ENCODE measurements at places on chromosomes 6 and 20. TPM values are rescaled to one million over a fixed set of nuclear protein-coding genes. Genes with fewer than 3 reads are reported as not detected.

DNA sequence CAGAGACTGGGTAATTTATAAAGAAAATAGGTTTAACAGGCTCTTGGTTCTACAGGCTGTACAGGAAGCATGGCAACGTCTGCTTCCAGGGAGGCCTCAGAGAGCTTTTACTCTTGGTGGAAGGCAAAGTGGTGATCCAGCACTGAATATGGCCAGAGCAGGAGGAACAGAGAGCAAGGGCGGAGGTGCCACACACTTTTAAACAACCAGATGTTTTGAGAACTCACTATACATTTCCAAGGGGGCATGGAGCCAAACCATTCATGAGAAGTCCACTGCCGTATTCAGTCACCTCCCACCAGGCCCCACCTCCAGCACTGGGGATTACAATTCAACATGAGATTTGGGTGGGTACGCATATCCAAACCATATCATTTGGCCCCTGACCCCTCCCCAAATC lies 18.7 kb downstream of the SAMD5 start:
- no peaks in the 10 kb centered on the region for H3K36me3 ChIP-seq
- H3K4me3 ChIP-seq = no peak overlapping the region

BPIFB4 gene
- not detected for total RNA-seq

MYCT1 gene
- total RNA-seq = not detected

DNA sequence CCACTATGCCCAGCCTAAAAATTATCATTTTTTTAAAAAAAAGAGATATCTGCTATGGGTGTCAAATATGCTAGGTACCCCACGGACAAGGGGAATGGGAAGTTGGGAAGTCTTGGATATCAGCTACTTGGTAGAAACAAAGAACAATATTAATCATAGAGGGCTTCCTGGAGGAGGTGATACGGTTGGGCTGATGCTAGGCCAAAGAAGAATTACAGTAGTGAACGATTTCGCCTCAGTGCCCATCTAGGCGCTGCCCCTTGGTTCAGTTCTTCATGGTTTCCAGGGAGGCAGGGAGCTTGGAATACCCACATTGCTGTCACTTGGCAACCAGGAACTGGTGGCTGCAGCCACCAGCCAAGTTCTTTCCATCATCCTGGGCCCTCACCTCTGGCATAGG lies 5.5 kb upstream of the PSMF1 start:
- DNase-seq = no peak
- H3K27me3 ChIP-seq = no peaks in the 10 kb centered on the region
- no peak overlapping the region for H3K4me3 ChIP-seq
- peaks cover 3% of the 10 kb centered on the region for H3K36me3 ChIP-seq

HDGFL1 gene
- total RNA-seq = not detected

- no peaks in the 10 kb centered on the region for H3K36me3 ChIP-seq
- no peak overlapping the region for H3K4me3 ChIP-seq
- no peak overlapping the region for H3K27ac ChIP-seq
- no peak for DNase-seq
- no peaks in the 10 kb centered on the region for H3K27me3 ChIP-seq
Measured at GRCh38 chr20:24741493-24742072, 207.5 kb upstream of the CST7 start.

GRCh38 chr6:33505548-33506370 lies 51.4 kb downstream of the ZBTB9 start:
- H3K27ac ChIP-seq = no peak overlapping the region
- no peak overlapping the region for H3K4me3 ChIP-seq
- no peak for DNase-seq
- H3K4me1 ChIP-seq = no peaks in the 10 kb centered on the region
- H3K36me3 ChIP-seq = no peaks in the 10 kb centered on the region

- H3K27me3 ChIP-seq = no peaks in the 10 kb centered on the region
- no peak for DNase-seq
- peaks cover 84% of the 10 kb centered on the region for H3K36me3 ChIP-seq
- peak overlapping the region; percentile 92 for H3K27ac ChIP-seq
Measured at GRCh38 chr20:17961587-17961940, 7.0 kb downstream of the SNX5 start.

- DNase-seq = peak; percentile 36
- no peak overlapping the region for H3K4me3 ChIP-seq
- no peak overlapping the region for H3K27ac ChIP-seq
Measured at GRCh38 chr6:9412951-9413559, 977.7 kb upstream of the SLC35B3 start.
